ENCODE measurements at places on chromosomes 7 and 10.

DNA sequence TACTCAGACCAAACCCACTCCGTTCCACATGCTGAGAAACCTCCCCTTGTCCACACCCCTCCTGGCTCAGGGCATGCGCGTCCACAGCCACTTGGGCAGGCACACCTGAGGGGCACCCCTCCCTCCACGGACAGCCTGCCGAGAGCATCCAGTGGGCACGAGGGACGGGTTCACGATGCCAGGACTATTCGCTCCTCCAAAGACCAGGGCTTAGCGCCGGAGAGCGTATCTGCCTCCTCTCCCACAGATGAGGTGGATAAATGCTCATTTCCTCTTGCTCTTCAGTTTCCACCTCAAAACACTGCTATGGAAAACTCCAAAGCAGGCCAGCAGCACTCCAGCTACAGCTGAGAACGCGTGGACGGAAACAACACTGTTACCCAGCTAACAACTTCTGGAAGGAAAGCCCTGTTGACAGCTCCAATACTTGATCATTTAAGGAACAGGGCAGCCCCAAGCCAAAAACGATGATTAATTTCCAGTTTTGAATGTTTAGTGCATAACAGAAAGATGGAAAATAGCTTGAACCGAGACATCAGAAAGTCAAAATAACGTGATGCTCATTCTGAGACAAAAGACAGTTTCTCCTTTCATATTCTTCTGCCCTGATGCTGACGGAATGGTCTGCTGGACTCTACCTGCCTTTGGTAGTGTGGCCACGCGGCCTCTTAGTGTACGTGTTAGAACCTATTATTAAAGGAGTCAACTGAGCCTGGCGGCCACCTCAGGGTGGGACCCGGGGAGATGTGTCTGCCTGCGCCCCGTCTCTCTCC is 204.7 kb downstream of the DNAJB6 start:
- DNase-seq: no peak

DNA sequence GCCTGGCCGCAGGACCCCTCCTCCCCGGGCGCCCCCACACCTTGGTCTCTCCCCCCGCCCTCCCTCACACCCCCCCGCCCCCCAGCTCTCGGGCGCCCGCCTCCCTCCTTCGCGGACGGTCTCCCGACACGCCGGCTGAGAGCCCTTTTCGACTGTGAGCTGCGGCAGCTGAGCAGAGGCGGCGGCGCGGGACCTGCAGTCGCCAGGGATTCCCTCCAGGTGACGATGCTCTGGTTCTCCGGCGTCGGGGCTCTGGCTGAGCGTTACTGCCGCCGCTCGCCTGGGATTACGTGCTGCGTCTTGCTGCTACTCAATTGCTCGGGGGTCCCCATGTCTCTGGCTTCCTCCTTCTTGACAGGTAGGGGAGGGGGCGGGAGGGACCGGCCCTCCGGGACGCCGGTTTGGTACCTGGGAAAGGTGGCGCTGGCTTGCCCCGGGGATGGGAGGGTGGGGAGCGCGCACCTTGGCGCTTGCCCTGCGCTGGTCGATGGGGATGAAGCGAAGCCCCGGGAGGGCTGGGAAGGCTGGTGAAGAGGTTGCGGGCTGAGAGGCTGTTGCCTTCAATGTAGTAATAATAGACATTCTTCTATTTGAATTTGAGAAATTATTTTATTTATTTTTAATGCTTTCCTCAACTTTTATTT is at the start of gene BMPER:
TSS of gene BMPER (plus strand) at position 151 of the 644 bp plus-strand sequence. CDS start at position 226, 75 bp downstream.
- no peak for DNase-seq

DNA sequence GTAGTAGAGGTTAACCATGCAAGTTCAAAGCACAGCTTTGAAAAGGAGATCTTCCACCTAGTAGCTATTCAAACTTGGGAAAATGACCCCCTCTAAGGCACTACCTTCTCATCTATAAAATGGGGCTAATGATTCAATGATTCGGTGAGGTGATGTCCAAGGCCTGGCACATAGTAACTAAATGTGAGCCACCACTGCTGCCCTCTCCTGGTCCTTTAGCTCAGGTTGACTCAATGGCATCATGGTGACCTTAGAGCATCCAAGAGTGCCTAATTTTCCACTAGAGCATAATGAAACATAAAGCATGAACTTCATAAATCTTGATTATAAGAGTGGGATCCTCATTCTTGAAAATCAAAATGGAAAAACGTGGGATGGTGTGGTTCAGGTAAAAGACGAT is 16.3 kb upstream of the PLCE1 start:
- no peak for DNase-seq

- no peak for DNase-seq
Measured at GRCh38 chr10:37632641-37633040, 224.8 kb downstream of the ZNF248 start.

DNA sequence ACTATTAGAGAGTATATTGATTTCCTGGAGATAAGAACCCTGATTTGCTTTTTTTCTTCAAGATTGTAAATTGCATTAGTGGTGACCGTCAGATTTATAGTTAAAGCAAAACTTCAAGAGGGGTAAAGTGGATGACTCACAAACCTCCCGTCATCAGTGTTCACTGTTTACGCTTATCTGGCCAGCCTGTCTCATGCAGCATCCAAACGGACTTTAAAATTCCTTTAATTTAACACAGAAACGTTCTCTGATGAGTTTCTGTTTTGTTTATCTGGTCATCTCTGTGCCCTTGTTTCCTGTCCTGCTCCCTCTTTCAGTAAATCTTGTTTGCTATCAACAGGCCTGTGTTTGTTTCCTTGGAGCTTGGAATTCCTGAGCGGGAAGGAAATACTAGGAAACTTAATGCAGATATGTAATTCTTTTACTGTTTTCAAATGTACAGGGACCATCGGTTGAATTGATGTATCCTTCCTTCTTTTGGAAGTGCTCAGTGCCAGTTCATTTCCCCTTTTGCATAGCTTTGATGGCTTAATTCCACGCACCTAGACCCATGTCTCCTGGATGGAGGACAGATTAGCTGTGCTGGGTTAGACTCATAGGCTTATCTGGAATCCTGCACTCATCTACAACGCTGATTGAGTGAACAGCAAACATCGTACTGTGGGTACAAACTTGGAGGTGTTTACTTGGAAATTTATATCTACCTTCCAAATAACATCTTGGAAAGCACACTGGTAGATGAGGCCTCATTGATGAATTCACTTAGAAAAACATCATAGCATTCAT is 21.3 kb downstream of the PTPRE start:
- DNase-seq: no peak

- no peak for DNase-seq
Measured at GRCh38 chr7:149317986-149318672, 56.1 kb downstream of the ZNF783 start.

- no peak for DNase-seq
Measured at GRCh38 chr7:139047970-139048369, 12.1 kb upstream of the ZC3HAV1L start.
